ENCODE measurements at places on chromosomes 7 and 10. TPM values are rescaled to one million over a fixed set of nuclear protein-coding genes. Genes with fewer than 3 reads are reported as not detected.

OR2A5 gene
- not detected for total RNA-seq

ASB13 gene
- 13.9 TPM for total RNA-seq

SYNPO2L gene
- not detected for total RNA-seq

MCM10 gene
- 6.0 TPM for total RNA-seq

FRAT1 gene
- total RNA-seq = 3.8 TPM

HTR5A gene
- total RNA-seq = not detected

TSPAN12 gene
- 0.73 TPM for total RNA-seq

CHRM2 gene
- 1.7 TPM for total RNA-seq

ELN gene
- 7.8 TPM for total RNA-seq

IL6 gene
- total RNA-seq = 2.2 TPM

CRYGN gene
- 0.58 TPM for total RNA-seq

HHEX gene
- total RNA-seq = 8.7 TPM

AKR1C8 gene
- total RNA-seq = not detected

NOS3 gene
- 2.0 TPM for total RNA-seq

WNT16 gene
- 0.50 TPM for total RNA-seq

PBLD gene
- total RNA-seq = 5.5 TPM

GSAP gene
- 8.6 TPM for total RNA-seq

Measured in smooth muscle cell of trachea (primary cell).